ENCODE measurements at places on chromosomes 4 and X.

- DNase-seq = no peak
Observed at GRCh38 chrX:44433556-44433955, 90.1 kb upstream of the EFHC2 start.

GRCh38 chr4:186727169-186727976 lies 3.7 kb upstream of the FAT1 start:
- DNase-seq = no peak

DNA sequence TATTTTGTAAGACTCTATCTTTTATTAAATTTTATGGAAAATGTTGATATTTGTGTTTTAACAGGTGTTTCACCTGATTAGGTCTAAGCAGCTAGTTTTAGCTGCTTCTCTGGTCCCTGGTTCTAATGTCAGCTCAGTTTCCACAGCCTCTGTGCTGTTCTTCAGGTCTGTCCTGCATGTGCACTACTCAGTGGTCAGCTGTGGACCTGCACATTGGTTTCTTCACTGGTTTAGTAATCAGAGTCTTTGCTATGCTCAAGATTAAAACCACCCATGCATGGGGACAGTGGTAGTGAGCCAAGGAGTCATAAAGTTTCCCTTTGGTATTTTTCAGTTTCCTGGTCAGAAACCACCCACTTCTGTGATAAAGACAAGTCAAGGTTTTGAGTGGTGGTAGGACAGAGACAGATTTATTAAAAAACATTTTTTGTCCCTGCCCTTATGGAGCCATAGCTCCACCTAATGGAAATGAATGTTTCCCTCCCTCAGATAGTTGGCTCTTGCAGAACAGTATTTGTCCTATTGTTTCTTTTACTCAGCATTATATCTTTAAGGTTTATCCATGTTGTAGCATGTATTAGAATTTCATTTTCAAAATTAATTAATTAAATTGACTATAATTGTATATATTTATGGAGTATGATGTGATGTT lies 36.8 kb upstream of the VBP1 start:
- DNase-seq = no peak

DNA sequence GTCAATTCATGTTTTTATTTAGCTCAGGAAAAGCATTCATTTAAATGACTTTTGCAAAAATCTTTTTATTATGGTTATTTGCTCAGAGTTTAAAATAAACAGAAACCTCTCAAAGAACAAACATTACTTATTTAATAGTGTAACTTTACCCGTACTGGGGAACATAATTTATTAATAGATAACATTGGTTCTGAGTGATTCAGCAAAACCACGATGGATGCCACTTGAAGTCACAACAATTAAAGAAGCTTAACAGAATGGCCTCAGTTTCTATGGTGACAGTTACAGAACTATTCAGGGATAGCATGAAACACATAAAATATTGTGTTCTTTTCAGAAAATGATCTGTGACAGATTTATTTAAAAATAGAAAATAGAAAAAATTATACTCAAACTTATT lies 368.7 kb downstream of the CCSER1 start:
- DNase-seq = no peak

- no peak for DNase-seq
Observed at GRCh38 chrX:52138830-52139544, 45.7 kb upstream of the MAGED4 start.

DNA sequence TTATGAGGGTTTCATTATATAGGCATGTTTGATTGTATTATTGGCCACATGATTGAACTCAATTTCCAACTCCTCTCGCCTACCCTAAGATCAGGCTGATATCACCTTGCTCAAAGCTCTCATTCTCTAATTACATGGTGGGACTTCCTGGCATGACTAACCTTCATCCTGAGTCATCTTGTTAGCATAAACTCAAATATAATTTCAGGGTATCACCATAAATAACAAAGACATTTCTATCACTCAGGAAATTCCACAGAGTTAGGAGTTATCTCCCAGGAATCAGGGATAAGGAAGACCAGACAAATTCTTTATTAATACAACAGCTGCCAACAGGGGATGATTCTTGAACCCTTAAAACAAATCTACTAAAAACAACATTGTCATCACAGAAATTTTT lies 90.7 kb downstream of the NDST3 start:
- DNase-seq = no peak

- DNase-seq = no peak
Observed at GRCh38 chr4:25938787-25939186, 24.8 kb downstream of the SMIM20 start.

Data from cerebellar cortex (tissue), 1 donor.